ENCODE measurements at places on chromosomes 6 and 20.
A peak's percentile ranks its signal among the peaks of the same experiment; 100 is the strongest.

GRCh38 chr6:157488058-157488457 lies 107.1 kb downstream of the ZDHHC14 start:
- no peak for DNase-seq

- no peak for DNase-seq
Measured at GRCh38 chr20:51460569-51461265, 81.8 kb downstream of the NFATC2 start.

DNA sequence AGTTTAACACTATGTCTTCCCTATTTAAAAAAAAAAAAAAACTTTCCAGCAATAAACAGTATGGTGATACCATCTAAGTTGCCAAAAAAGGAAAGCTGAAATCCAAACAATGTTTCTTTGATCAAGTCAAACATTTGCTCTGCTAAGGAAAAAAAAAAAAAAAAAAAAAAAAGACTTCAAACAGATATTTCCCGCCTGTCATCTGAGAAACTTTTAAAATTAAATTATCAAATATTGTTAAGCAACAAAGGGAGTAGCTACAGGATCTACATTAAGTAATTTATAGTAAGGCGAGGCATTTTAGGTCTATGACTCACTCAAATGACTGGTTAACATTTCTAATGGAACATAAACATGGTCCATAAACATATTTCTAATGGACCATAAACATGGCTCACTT lies 121.2 kb downstream of the DST start:
- no peak for DNase-seq

GRCh38 chr6:54307439-54307910 lies 766 bp upstream of the TINAG start:
- no peak for DNase-seq

DNA sequence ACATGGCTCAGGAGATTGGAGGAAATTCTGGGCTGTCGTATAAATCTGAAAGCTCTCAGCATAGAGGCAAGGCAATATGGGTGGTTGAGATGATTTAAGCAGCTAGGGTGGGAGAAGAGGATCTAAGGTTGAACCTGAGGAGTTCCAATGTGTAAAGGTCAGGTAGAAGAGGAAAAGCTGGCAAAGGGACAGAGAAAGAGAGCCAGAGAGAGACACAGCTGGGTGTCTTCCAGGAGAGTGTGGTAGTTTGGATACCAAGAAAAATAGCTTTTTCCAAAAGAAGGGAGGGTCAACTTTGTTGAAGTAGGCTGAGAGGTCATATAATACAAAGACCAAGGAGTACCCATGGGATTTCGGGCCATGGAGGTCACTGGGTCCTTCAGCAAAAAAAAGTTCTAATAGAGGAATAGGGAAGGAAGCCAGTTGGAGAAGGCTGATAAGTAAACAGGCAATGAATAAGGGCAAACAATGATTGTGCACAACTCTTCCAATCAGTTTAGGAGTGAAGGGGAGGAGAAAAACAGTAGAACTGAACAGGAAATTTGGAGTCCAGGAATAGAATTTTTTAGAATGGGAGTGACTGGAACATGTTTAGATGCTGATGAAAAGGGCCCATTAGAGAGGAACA lies 135.1 kb downstream of the QRSL1 start:
- no peak for DNase-seq

- DNase-seq: no peak
Measured at GRCh38 chr20:33667245-33667675, 517 bp downstream of the ACTL10 start.

DNA sequence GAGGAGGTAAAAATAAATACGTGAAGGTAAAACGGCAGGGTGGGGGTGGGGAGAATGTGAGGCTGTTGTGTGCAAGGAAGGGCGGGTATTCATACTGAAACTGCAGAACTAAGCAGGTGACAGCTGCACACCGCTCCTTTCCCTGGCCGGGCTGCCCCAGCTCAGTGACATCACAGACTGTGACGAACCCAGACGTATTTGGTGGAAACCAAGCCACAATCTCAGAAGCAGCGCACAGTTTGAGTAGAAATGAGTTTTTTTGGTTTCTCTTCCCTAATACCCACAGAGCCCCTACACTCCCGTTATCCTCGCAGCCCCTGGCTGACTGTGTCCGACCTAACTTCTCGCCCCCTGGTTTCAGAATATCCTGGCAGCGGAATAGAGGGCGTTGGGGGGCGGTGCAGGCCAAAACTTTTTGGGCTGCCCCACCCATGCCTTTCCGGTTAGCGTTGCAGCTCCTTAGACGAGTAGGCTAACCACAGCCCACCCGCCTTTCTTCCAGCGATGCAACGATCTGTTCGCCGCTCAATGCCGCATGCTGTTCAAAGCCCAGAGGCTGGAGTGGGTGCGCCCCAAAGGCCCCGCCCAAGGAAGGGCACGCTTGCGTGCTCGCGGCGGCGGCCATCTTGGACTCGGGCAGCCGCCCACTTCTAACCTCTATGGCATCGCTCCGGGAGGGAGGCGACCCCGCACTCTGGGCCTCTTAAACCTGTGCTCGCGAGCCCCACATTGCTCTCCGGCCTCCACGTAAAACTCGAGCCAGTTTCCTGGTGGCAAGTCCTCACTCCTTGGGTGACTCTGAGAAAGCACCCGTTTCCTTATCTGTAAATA lies 9.1 kb downstream of the BAK1 start:
- peak; percentile 77 for DNase-seq

DNA sequence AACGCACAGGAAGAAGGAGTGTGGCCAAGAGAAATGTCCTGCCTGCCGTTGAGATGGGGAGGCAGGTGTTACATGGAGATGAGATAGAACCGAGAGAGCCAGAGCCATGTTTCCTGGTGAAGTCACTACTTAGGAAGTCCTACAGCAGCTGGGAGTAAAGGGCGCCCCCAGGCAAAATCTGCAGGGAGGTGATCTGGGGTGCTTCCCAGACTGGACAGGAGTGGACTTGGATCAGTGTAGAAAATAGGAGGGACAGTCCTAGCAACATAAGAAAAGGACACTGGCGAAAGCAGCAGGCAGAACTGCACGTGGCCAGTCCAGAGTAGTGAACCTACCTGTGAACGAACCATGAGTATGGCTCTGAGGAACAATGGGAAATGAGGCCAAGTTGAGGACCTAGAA lies 85.3 kb downstream of the CD164 start:
- no peak for DNase-seq

DNA sequence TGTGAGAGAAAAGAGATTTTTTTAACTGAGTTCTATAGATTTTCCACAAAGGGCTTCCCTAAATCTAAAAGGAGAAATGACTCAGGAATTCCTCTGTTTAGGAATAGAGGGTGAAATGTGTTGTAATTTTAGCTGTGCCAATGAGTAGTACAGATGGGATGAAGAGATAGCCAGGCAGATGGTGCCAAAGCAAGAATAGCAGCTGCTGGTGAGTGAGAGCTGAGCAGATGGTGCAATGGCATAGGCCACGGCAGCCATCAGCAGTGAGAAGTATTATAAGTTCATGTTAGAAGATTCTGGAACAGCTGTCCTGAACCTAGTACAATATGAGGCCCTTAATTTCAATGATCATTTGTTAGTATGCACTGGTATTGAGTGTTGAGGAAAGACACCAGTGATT lies 40.2 kb upstream of the CRISP1 start:
- no peak for DNase-seq

- DNase-seq: peak; percentile 74
Measured at GRCh38 chr6:6758915-6759654, 170.6 kb downstream of the LY86 start.

- DNase-seq: no peak
Measured at GRCh38 chr6:53910834-53911233, 116.0 kb downstream of the LRRC1 start.

- DNase-seq: no peak
Measured at GRCh38 chr6:54185885-54186284, 74.6 kb downstream of the MLIP start.

DNA sequence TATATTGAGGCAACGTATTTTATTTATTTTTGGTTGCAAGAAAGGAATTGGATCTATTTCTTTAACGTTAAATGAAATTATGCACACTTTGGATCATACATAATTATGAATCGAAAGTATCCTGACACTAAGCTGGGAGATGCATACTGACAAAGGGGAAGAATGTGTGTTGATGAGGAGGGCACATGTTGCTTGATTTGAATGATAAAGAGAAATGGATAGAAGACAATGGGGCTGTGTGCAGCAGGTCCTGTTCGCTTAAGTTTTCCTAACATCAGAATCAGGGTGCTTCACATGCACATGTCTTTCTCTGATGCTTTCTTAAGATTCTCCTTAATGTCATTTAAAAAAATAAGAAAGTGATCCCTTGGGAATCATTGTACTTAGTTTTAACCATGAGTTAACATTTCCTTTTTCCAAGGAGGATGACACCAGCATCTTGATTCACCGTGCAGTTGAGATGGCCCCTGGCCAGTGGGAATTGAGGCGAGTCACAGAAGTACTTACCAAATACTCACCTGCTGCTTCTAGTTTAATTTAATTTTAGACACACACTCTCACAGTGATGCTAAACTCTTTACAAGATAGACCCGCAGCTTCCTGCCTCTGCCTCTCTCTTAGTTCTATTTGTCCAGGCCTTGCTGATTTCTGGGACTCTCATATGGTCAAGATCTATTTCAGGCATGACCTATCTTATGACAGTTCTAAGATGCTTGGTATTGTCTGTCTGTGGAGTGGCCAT lies 116.5 kb downstream of the CLIC5 start:
- DNase-seq: peak; percentile 28

DNA sequence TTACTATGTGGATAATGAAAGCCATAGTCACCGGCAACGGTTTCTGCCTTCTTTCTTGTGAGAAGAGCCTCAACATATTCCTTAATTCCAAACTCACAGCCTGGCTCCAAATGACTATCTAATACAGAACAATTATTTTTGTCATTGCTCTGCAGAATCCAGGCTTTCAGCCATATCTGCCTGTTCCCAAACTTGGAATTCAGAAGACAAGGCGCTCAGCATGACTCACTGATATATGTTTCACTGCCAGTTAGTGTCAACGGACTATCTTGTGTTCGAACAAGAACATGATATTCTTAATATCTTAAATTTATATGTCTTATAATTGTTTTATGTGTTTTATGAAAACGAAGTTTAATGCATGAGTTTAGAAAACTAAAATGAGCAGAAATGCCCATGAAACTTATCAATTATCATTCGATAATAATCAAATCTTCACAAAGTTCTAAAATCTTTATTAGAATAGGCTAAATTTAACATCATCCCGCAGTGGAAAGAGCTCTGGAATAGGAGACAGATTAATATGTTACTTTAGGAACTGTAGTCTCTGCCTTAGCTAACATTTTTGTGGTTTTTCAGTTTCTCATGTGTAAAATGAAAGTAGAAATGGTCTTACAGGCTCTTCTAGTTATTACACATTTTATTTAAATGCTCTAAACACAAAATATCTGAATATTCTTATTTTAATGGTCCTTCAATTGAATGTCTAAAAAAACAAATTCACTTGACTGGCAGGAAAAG lies 669.3 kb upstream of the GJE1 start:
- DNase-seq: peak; percentile 50

DNA sequence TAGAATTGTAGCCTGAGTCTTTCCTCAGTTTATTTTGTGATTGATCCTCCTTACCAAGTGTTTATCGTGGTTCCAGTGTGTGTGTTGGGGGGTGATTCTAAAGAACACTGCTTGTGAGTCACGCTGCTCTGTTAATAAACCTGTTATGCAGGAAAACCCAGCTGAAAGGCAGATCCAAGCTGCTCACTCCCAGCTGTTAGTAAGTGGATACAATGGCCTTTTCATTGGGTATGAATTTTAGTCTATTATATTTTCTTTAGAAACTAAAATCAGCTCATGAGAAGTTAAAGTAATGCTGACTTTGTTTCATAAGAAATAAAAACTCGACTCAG lies 12.2 kb upstream of the DSTN start:
- peak; percentile 76 for DNase-seq

DNA sequence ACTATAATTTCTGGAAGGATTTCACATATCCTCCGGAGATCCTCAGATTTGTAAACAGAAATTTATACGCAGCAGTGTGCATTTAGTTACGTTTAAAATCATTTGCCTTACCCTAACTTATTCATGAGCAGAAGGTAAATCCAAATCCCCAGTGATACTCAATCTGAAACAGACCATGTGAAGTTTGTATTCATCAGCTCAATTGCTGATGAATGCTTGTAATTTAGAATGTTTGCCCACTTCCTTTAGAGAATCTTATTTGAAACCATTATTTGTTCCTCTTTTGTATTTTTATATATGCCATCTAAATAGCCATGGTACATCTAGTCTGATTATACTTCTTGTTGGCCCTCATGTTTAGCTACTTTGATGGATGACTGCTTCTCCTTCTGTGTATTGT lies 15.4 kb downstream of the TAAR1 start:
- DNase-seq: no peak

DNA sequence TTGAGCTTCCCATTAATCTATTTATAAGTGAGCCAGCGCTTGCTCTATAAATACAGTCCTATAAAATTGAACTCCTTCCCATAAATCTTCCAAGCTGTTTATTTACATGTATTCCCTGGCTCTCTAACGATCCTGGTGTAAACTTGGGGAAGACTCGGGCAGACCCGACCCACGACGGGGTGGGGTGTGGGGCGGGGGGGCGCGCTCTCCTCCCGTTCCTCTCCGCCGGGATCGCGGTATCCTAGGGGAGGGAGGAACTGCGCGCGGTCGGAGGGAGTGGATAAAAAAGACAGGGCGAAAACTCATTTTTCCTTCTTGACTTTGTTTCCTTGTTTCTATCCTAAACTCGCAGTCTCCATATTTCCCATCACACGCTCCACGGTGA lies 31.1 kb downstream of the TFAP2B start:
- DNase-seq: no peak

DNA sequence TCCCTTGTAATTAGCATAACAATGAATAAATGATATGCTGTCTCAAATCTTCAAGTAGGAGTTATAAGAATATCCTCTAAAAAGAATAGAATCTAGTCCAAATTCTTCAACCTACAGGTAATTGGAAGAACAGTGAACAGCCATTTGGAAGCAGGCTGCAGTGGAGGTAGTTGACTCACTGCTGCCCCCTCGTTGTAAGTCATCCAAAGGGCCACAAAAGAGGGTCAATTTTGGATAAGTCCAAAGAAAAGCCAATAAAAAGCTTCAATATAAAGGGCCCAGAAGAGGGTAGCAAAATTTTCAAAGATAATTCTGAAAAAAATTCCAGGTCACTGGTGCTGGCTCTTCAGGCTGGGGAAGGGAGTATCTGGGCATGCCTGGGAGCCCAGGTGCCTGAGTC lies 60.8 kb upstream of the SSTR4 start:
- no peak for DNase-seq

DNA sequence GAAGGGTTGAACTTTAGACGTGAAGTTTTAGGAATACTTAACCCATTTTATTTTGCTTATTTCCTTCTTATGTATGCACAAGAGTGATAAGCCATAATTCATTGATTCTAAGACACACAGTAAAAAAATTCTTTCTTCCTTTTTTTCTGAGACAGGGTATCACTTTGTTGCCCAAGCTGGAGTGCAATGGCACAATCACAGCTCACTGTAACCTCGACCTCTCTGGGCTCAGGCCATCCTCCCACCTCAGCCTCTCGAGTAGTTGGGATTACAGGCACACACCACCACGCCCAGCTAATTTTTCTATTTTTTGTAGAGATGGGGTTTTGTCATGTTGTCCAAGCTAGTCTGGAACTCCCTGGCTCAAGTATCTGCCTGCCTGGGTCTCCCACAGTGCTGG lies 116.6 kb upstream of the RNF24 start:
- DNase-seq: no peak

- peak; percentile 24 for DNase-seq
Measured at GRCh38 chr6:112206110-112206458, 48.3 kb downstream of the LAMA4 start.
